Endothelial cell (in vitro differentiated cells): ENCODE measurements at places on chromosomes 11 and 22.

DNA sequence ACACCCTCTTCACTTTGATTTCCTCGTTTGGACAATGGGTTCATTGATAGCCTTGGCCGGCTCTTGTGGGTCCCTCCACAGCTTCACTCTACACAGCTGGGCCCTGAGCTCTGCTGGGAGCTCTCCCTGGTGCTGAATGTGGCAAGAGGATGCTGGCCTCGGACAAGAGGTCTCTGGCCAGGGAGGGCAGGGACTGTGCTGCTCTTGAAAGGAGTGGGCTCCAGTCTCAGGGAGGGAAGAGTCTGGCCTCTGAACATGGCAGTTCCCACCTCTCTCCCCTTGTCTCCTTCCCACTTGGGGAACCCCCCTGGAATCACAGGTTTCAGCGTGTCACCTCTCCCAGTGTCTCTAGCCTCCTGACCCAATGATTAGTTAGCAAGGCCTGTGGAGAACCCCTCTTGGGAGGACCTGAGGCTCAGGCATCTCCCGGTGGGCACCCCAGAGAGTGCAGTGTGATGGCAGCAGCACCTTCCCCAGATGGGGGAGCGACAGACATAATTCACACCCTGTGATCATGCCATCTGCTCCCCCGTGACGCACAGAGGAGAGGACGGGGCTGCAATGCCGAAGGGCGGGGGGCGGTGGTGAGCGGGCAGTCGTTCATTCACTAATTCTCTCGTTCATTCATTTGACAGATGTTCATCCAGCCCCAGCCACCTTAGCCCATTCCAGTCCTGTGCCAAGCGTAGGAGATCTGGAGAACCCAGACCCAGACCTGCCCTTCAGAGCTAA, 2.8 kb upstream of the CABP7 start:
- H3K4me3 ChIP-seq, result no peak overlapping the region
- DNase-seq, result peak; percentile 91
- H3K27me3 ChIP-seq, result peaks cover 10% of the 10 kb centered on the region
- H3K4me1 ChIP-seq, result no peaks in the 10 kb centered on the region

DNA sequence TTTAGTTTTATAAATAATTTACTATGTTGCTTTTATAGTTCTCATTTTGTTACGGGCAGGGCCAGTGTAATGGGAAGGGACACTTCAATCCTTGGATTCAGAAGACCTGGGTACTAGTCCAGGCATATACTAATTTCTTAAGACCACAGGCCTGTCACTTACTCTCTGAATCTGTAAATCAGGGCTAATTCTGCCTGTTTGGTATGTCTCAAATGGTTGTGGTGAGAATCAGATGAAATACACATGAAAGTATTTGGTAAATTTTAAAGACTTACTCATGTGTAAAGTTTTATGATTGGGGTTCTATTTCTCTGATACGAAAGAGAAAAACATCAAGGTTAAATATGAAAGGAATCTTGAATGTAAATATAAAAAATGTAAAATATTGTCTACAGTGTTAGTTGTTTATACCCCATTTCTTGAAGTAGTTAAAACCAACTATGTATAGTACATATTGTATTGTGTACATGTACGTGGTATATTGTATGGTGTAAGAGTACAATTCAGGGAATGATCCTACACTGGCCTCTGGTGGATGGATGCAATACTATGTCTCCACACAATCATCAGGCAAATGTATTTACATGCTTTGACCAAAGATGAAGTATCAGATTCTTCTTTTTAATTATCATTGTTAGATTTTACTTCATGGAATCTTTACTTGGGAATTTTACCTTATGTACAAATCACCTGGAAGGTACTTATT, 24.5 kb upstream of the RAG2 start:
- H3K36me3 ChIP-seq, result no peaks in the 10 kb centered on the region
- no peaks in the 10 kb centered on the region for H3K4me1 ChIP-seq
- no peak overlapping the region for H3K27ac ChIP-seq
- H3K4me3 ChIP-seq, result no peak overlapping the region
- H3K27me3 ChIP-seq, result no peaks in the 10 kb centered on the region

DNA sequence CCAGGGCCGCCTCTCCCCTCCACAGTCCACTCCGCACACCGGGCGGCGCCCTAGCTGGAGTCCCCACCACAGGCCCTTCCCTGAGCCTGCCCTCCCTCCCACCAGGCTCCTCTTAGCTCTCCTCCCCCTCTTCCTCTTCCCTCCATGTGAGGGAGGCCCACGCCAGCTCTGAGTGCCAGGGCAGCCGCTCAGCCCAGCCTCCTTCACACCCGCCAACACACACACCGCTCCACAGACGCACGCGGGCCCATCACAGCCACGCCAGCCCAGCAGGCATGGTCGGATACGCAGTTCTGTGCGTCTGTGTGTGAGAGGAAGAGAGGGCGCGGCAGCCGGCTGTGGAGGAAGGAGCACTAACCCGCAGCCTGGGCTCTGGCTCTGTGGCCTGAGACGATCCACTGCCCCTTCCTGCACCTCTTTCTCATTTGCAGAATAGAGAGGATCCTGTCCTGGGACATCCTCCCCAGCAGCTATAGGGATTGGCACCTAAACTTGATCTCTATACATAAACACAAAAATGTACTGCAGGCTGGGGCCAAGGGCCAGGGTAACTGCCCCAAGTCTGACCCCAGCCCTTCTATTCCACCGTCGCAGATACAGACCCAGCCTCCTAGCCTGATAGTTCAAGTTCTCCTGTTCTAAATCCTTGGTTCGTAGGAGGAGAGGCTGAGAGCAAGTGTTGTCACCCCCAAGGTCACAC, 3.5 kb downstream of the CHRM4 start:
- peaks cover 18% of the 10 kb centered on the region for H3K36me3 ChIP-seq
- no peak overlapping the region for H3K4me3 ChIP-seq
- no peak overlapping the region for H3K27ac ChIP-seq
- no peak for DNase-seq
- H3K4me1 ChIP-seq, result peaks cover 14% of the 10 kb centered on the region

DNA sequence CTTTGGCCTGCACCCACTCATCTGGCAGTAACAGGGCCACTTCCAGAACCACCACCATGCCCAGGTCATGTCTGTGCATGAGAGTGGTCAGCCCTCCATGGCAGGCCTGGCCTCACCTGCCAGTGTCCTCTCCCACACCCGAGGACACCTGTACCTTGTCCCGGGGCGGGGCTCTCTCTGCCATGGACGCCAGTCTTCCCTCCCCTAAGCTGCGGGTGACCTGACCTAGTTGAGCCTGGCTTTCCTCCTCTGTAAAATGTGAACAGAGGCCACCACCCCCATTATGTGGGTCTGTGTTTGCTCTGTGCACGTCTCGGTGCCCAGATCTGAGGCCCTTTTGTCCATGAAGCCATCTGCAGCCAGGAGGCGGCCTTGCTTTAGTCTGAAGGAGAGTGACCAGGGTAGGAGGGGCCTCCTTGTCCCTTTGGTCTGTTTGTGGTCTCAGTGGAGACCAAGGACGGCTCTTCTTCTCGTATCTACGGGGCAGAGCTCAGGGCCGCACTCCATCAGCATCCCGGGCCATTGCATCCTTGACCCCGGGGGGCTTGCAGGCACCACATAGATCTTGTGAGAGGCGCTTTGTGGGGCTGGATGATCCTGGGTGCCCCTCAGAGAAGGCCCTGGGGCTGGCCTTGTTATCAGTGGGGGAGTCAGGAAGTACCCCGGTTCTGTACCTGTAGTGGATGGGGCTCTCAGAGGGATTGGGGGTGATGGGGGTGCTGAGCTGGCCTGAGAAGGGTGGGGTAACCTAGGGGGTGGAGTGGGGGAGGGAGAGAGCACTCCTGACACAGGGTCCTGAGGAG, 121.6 kb downstream of the KCNQ1 start:
- DNase-seq, result no peak
- no peak overlapping the region for H3K27ac ChIP-seq
- H3K4me3 ChIP-seq, result no peak overlapping the region
- peaks cover 4% of the 10 kb centered on the region for H3K27me3 ChIP-seq

GRCh38 chr22:45594123-45594941, 77.3 kb upstream of the ATXN10 start:
- peak overlapping the region; percentile 15 for H3K4me3 ChIP-seq
- H3K27ac ChIP-seq, result no peak overlapping the region
- peaks cover 11% of the 10 kb centered on the region for H3K36me3 ChIP-seq
- H3K27me3 ChIP-seq, result peaks cover 4% of the 10 kb centered on the region
- DNase-seq, result no peak
- no peaks in the 10 kb centered on the region for H3K4me1 ChIP-seq

GRCh38 chr22:43867839-43868635, 5.7 kb upstream of the SULT4A1 start:
- DNase-seq, result peak; percentile 85
- no peak overlapping the region for H3K27ac ChIP-seq
- peaks cover 4% of the 10 kb centered on the region for H3K27me3 ChIP-seq
- no peaks in the 10 kb centered on the region for H3K4me1 ChIP-seq
- no peak overlapping the region for H3K4me3 ChIP-seq

DNA sequence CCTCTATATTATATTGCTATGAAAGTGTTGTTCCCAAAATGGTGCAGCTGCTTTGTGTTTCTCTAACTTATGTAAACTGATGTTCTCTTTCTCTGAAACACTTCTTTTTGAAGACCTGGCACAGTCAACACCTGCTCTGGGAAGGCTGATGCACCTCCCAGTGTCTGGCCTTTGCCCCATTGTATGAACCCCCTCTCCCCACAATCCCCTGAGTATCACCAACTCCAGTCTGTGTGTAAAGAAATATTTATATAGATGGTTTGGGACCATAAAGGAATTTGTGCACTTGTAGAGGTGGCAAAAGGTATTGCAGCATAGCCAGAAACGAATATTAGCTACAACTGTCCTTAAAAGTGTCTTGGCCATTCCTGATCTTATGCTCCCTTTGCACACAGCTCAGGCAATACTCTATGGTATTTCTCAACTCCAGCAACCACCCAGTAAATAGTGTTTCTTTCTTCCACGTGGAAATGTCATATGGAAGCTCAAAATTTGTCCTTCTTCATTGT, 365.2 kb upstream of the DDI1 start:
- no peak overlapping the region for H3K27ac ChIP-seq
- peaks cover 1% of the 10 kb centered on the region for H3K27me3 ChIP-seq
- DNase-seq, result no peak
- no peak overlapping the region for H3K4me3 ChIP-seq
- no peaks in the 10 kb centered on the region for H3K36me3 ChIP-seq

- no peaks in the 10 kb centered on the region for H3K36me3 ChIP-seq
- H3K4me3 ChIP-seq, result no peak overlapping the region
- H3K27ac ChIP-seq, result no peak overlapping the region
- H3K4me1 ChIP-seq, result no peaks in the 10 kb centered on the region
Observed at GRCh38 chr11:37712251-37712650, 1114.2 kb upstream of the RAG2 start.

DNA sequence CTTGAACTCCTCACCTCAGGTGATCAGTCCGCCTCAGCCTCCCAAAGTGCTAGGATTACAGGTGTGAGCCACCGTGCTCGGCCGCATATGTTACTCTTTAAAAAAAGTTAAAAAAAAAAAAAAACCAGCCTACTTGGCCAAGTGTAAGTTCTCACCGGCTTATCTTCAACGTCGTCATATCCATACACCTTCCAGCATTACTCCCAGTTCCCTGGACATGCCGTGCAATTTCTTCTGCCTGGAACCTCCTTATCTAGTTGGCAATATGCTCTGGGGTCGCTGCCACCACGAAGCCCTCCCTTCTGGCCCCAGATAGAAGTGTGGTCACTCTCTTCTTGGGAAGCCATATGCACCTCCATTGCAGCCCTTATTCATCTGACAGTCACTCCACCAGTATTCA, 36.3 kb upstream of the CBX7 start:
- DNase-seq, result no peak
- peaks cover 3% of the 10 kb centered on the region for H3K4me1 ChIP-seq
- no peak overlapping the region for H3K4me3 ChIP-seq
- H3K27ac ChIP-seq, result no peak overlapping the region
- no peaks in the 10 kb centered on the region for H3K36me3 ChIP-seq

- H3K27ac ChIP-seq, result no peak overlapping the region
- H3K36me3 ChIP-seq, result peaks cover 8% of the 10 kb centered on the region
- H3K4me3 ChIP-seq, result no peak overlapping the region
- peaks cover 1% of the 10 kb centered on the region for H3K27me3 ChIP-seq
- no peak for DNase-seq
Observed at GRCh38 chr11:36233204-36233603, 56.0 kb downstream of the COMMD9 start.

- peaks cover 10% of the 10 kb centered on the region for H3K36me3 ChIP-seq
- H3K27me3 ChIP-seq, result peaks cover 5% of the 10 kb centered on the region
Observed at GRCh38 chr11:69518081-69518950, 36.9 kb downstream of the LINC01488 start.

GRCh38 chr22:48536541-48537342, 1290.9 kb downstream of the BRD1 start:
- DNase-seq, result no peak
- no peak overlapping the region for H3K27ac ChIP-seq
- peaks cover 7% of the 10 kb centered on the region for H3K27me3 ChIP-seq

GRCh38 chr22:44473166-44473565, 24.9 kb downstream of the RTL6 start:
- H3K27ac ChIP-seq, result no peak overlapping the region
- H3K27me3 ChIP-seq, result peaks cover 2% of the 10 kb centered on the region
- no peaks in the 10 kb centered on the region for H3K4me1 ChIP-seq

DNA sequence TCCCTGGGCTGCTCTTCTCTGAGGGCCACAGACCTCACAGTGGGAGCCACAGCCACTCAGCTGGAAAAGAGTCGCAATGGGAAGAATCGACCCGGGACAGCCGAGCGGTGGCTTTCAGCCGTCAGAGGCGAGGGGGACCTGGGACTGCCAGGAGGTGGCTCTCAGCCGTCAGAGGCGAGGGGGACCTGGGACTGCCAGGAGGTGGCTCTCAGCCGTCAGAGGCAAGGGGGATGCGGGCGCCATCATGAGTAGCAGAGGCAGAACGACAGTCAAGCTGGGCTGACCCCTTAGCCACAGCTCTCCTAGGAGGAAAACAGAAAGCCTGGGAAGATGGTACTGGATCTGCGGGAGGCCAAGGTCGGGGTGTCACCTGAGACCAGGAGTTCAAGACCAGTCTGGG, 14.9 kb upstream of the MUC2 start:
- H3K4me3 ChIP-seq, result no peak overlapping the region
- H3K36me3 ChIP-seq, result no peaks in the 10 kb centered on the region
- no peak for DNase-seq

- H3K4me3 ChIP-seq, result no peak overlapping the region
- H3K4me1 ChIP-seq, result peaks cover 39% of the 10 kb centered on the region
- no peaks in the 10 kb centered on the region for H3K36me3 ChIP-seq
- H3K27ac ChIP-seq, result peak overlapping the region; percentile 62
Observed at GRCh38 chr22:35981900-35982299, 46.7 kb downstream of the RBFOX2 start.

DNA sequence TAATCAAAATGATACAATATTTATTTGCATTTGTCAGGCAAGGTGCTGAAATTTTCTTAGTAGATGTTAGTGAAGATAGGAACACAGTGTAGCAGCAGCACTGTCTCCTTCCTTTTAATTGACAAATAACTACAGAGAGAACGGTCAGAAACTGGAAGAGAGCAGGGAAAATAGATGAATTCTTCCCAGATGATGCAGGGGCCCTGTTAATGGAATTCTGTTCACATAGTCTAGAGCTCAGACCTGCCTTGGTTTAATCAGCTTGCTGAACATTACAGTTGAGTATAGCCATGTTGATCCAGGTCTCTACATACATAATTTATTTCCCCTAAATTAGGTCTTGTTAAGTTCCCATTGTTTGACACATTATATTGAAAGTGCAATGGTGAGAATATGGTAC, 127.4 kb downstream of the SLC17A6 start:
- H3K36me3 ChIP-seq, result no peaks in the 10 kb centered on the region
- H3K4me1 ChIP-seq, result no peaks in the 10 kb centered on the region
- no peak for DNase-seq
- no peak overlapping the region for H3K4me3 ChIP-seq

GRCh38 chr11:88398372-88398771, 60.8 kb upstream of the CTSC start:
- H3K27ac ChIP-seq, result no peak overlapping the region
- H3K4me1 ChIP-seq, result peaks cover 39% of the 10 kb centered on the region
